ENCODE measurements at places on chromosomes 2 and 18. TPM values are rescaled to one million over a fixed set of nuclear protein-coding genes. Genes with fewer than 3 reads are reported as not detected.

The OR6B2 gene
- total RNA-seq = not detected

The IGFBP2 gene
- total RNA-seq = 191 TPM

The COLEC11 gene
- not detected for total RNA-seq

The FTCDNL1 gene
- 1.8 TPM for total RNA-seq

The SERPINB10 gene
- not detected for total RNA-seq

The TRAF3IP1 gene
- total RNA-seq = 3.8 TPM

The PLCL1 gene
- not detected for total RNA-seq

The TDRD15 gene
- not detected for total RNA-seq

The GKN1 gene
- total RNA-seq = not detected

The ZNF396 gene
- total RNA-seq = 0.10 TPM

The WDFY1 gene
- total RNA-seq = 23.6 TPM

The HOXD12 gene
- total RNA-seq = not detected

The GAL3ST2 gene
- 1.7 TPM for total RNA-seq

The TRIM43 gene
- not detected for total RNA-seq

The SPDYA gene
- not detected for total RNA-seq

The WDPCP gene
- 11.0 TPM for total RNA-seq

The ROCK1 gene
- total RNA-seq = 16.4 TPM

The SLC19A3 gene
- 1.6 TPM for total RNA-seq

The CTAGE1 gene
- not detected for total RNA-seq

The DUSP19 gene
- total RNA-seq = 0.86 TPM

The TNFRSF11A gene
- 7.0 TPM for total RNA-seq

The POTEI gene
- total RNA-seq = 0.13 TPM

The WDR75 gene
- total RNA-seq = 68.4 TPM

The ST8SIA5 gene
- not detected for total RNA-seq

Data from MG63 (cell line).